ENCODE measurements at places on chromosomes 3 and 15.

DNA sequence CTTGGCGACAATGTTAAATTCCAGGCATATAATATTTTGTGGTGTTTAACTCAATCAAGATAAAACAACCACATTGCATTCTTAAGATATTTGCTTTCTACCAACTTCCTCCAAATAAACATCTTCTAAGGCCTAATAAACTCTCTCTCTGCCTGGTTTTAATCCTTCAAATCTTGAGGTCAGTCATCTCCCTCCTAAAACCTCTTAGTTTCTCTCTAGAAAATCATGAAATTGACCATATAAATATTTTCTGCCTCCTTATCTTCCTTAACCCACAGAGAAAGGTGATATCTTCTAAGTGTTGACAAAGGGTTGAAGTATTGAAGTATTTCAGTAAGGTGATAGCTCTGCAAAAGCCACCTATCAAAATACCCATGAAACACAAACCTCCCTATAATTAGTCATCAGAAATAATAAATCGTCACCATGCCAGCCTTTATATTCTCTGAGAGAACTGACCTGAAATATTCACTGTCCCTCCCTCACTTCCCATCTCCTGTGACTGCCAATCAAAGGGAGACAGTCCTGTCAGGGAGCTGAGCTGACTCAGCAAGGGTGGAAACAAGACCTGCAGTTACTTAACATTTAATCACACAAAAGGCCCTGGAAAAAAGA lies 1261.1 kb downstream of the ROBO1 start:
- no peak for DNase-seq

GRCh38 chr3:184514171-184514490 lies 47.5 kb upstream of the EPHB3 start:
- DNase-seq = no peak

DNA sequence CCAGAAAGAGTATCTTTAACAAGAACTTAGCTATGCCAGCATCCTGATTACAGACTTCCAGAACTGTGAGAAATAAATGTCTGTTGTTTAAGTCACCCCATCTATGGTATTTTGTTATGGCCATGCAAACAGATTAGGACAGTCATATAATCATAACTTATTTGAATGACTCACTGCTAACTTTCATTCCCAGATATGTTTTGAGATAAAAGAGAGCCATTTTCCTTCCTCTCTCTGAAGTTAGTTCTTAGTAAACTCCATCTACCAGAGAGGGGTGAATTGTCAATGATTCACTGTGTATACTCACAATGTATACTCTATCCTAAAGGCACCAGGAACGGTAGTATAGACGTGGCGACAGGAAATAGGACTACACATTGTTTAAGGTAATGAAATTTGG lies 179.4 kb upstream of the DPH6 start:
- DNase-seq = no peak

DNA sequence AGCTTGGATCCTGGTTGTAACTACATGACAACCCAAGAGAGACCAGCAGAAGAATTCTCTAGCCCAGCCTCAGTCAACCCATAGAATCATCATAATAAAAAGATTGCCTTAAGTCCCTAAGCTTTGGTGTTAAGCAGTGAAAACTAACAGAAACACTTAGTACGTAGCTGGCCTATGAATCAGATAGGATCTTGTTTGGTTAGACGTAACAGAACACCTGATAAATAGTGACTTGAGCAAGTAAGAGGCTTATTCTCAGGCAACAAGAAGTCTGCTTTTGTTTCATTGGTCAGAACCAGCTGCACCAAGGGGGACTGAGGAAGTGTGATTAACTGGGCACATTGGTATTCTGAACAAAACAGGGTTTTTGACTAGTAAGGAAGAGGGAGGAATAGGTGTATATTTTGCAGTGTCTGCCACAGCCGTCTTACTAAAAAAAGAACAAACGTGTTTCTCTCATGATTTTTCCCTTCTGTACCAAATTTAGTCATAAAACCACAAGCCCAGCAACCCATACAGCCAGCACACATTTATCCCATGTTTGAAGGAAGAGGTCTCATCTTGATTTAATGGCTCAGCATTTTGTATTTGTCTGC lies 53.3 kb upstream of the GLCE start:
- DNase-seq = no peak

- DNase-seq = no peak
Observed at GRCh38 chr15:70964058-70964457, 71.4 kb downstream of the LRRC49 start.

DNA sequence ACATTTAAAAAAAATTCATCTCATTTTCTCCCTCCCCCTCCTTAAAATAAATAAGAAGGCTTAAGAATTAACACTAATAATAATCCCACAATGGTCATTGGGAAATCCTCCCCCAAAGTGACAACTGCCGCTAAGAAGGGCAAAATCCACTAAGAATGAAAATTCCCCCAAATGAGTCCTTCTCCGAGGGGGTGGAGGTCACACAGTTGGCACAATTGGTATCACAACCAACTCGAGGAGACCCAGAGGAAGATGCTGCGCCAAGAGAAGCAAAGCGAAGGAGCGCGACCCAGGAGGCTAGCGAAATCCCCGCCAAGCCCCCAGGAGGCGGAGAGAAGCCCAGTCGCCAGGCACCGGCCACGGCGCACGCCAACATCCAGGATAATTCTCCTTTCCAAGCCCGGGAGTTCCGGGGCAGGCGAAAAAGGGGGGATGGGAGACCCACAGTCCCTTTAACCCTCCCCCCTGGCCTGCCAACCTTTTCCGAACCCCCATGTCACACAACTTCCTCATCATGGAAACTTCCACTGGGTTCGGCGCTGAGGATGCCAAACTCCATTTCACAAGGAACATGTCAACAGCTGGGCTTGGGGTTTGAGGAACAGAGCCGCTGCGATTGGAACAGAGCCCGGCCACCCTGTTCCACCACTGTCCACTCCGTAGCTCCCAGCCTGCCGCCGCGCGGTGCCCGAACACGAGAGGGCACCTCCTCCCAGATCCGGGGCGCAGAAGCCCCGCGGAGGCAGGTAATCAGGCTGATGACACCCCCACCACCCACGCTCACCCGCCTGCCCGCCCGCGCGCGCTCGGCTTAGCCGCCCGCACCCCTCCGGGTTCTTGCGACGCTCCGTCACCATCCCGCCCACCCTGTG lies 668 bp downstream of the THRB start:
- DNase-seq = no peak

- DNase-seq = no peak
Observed at GRCh38 chr15:33468740-33469139, 158.0 kb downstream of the RYR3 start.

DNA sequence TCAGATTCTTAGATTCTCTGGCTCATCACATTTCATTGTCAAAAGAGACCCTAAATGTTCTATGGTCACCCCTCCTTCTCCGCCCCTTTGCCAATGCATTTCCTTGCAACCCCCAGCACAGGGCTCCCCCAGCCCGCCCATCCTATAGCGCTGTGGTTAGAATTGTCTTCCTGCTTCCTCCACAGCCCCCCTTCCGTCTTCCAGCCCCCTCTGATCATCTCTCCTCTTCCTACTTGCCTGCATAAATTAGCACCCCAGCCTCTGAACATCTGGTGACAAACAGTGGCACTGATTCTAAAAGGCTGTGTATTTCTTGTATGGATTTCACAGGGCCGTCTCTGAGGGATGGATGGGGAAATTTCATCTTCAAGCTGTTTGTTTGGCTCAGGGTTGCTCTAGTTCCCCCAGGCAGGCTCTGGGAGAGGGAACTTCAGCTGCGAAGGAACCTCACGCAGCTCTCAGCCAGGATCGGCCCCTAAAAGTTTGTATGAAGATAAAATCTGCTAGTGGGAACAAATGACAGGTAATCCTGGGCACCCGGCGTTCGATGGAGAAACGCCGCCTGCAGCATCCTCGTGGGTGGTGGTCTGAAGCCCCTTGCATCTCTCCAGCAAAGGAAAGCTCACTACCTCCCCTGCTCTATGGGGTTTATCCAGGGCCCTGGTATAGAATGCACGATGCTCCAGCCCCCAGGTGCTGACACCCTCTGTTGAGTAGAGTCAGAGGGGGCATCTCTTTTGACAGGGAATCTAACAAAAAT lies 83.0 kb downstream of the WNT7A start:
- no peak for DNase-seq

DNA sequence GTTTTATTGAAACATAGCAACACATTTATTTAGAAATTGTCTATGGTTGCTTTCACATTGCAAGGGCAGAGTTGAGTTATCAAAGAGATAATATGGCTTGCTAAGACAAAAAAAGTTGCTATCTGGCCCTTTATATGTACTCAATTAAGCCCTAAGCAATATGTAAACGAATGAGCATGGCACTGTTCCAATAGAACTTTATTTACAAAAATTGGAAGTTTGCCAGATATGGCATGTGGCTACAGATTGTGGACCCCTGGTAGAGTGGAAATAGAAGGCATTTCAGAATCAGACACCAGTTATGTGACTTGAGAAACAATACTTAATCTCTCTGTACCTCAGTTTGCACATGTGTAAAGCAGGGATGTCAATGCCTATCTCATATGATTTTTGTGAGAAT lies 515.6 kb upstream of the SGO1 start:
- DNase-seq = no peak

GRCh38 chr15:74130155-74130848 lies at the start of gene ISLR2:
Gene ISLR2, plus strand, starts transcription at chr15:74130586. Its CDS starts 2,169 bp downstream, at chr15:74132755.
- no peak for DNase-seq

DNA sequence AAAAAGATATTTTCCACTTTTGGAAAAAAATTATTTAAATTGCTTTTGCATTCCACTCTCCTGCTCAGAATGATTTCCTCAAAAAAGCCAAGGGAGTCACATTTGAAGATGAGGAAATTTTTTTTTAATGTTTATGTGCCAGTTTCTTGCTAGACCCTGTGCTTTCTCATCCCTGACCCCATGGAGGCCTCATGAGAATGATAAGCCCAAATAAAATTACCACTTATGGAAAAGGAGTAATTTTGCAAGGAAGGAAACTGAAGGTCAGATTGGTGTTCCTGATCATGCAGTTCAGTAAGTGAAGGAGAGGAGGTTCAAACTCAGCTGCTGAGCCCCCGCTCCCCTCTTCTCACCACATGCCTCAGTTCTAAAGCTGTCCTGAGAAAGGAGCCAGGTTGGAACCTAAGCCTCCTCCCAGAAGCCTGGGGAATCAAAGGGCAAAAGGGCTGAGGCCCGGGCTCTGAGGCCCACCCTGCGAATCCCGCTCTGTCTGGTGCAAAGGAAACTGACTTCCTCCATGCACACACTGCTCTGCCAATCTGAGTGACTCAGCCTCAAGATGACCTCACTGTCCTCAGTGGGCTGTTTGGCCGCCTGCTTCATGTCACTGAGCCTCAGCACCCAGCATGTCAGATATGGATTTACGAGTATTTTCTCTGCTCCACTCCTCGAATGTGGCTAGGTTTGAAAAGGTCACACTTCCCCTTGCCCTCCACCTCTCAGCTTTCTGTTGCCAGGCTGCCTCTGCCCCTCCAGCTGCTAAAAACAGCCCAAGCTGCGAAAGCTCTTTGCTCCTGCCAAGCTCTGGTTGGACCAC lies 56.9 kb upstream of the FLNB start:
- no peak for DNase-seq

- DNase-seq = no peak
Observed at GRCh38 chr3:110932567-110932966, 139.0 kb upstream of the NECTIN3 start.

DNA sequence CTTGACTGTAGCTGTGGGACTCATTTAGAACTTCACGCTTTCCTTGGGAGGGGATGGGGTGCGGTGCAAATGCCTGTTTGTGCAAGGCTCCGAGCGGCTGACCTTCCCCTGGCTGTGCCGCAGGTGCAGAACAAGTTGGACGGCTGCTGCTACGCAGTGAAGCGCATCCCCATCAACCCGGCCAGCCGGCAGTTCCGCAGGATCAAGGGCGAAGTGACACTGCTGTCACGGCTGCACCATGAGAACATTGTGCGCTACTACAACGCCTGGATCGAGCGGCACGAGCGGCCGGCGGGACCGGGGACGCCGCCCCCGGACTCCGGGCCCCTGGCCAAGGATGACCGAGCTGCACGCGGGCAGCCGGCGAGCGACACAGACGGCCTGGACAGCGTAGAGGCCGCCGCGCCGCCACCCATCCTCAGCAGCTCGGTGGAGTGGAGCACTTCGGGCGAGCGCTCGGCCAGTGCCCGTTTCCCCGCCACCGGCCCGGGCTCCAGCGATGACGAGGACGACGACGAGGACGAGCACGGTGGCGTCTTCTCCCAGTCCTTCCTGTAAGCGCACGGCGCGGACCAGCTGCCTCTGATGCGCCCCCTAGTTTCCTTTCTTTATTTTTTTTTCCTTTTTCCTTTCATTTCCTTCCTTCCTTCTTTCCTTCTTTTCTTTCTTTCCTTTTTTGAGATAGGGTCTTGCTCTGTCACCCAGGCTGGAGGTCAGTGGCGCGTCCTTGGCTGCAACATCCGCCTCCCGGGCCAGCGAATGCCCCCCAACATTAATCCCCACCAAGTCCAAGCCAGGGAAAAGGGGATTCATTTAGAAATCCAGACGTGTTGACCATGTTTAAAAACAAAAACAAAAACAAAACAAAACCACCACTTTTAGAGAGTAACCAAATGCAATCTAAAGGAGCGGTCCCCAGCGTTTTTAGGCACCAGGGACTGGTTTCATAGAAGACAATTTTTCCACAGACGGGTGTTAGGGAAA lies 42.7 kb downstream of the EIF2AK4 start:
- no peak for DNase-seq

DNA sequence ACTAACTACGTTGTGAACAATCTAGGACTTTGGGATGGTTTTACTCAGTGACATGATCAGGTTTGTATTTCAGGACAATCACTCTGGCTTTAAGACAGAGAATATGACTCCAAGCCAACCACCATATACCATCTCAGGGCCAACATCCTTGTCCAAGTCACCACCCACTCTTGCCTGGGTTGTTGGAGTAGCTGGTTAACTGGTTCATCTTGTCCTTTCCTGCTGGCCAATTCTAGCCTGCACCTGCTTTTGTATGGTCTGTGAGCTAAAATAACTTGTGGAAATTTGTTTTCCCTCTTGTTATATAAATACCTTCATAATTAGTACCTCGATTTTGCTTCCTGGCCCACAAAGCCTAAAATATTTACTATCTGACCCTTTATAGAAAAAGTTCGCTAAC lies 306.8 kb upstream of the STT3B start:
- no peak for DNase-seq

DNA sequence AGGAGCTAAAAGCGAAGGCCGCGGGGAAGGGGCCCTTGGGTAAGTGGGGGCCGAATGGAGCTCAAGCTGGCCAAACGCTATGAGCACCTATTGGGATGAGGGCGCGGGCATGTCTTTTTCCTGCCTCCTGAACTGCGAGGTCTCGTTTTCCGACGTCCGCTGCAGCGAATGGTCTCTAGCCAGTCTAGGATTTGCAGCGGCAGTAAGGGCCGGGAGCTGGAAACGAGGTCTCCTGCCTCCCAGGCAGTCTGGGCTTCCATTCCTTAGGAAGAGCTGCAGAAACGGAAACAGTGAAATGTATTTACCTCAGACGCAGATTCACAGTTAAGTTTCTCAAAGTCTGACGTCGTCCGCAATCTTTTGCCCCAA lies 517 bp downstream of the TMA7 start:
- no peak for DNase-seq

DNA sequence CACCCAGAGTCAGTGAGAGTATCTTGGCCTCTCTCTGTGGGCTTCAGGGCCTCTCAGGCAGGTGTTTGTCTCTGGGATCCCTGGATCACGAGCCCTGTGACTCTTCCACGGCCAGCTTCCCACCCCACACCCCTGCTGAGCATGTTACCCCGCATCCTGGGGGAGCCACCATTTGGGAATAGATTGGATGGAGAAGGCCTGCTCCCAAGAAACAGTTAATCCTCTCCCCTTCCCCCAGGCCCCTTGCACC lies 15.5 kb upstream of the SRP14 start:
- no peak for DNase-seq

GRCh38 chr15:40234783-40235182 lies 4.1 kb upstream of the PAK6 start:
- no peak for DNase-seq

Data from stimulated activated CD8-positive, alpha-beta memory T cell treated with anti-CD3 and anti-CD28 coated beads, Interleukin-15, amount 100 ng/mL, for 4 hours (primary cell).